ENCODE measurements at places on chromosomes 5 and 9.

DNA sequence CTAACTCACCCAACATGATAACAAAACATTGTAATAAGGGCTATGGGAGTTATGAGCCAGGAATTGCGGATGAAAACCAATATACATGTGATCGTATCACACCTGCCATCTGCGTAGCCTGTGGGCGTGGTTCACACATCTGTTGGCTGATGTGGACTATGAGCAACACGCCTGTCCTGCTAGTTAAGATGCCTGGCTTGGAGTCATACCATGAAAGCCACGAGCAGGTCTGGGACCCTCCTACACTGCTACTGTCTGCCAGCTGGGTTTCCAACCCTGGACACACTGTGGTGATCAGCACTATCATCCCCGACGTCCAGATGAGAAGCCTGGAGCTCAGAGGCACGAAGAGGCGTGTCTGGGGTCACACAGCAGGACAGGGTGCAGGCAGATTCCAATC is 40.2 kb downstream of the STK10 start:
- no peak for DNase-seq

GRCh38 chr5:152900332-152900731 is 495.3 kb upstream of the NMUR2 start:
- no peak for DNase-seq

GRCh38 chr5:156328766-156329165 is 1.8 kb downstream of the SGCD start:
- no peak for DNase-seq

- DNase-seq = no peak
These were observed 14.5 kb downstream of the TLR4 start for GRCh38 chr9:117718701-117719100.

GRCh38 chr5:96616801-96617200 is 45.4 kb upstream of the CAST start:
- DNase-seq = no peak

GRCh38 chr9:86075132-86076109 is 23.9 kb downstream of the GOLM1 start:
- no peak for DNase-seq

DNA sequence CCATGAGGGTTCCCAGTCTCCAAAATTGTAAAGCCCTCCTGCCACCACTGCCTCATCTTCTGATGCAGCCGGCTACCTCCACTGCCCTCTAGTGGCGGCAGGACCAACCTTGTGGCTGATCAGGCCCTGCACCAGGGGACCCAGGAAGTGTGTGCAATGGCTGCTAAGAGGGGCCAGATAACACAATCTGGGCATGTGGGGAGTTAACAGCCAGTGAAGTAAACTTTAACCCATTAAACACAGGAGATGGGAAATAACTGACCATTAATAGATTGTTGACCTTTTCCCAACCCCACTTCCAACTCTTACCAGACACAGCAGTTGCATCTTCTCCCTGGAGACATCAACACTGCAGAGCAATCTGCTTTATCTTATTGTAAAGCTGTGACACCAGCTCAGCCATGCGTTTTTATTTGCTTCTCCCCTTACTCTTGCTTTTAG is 63.3 kb downstream of the FREM1 start:
- peak; percentile 79 for DNase-seq

DNA sequence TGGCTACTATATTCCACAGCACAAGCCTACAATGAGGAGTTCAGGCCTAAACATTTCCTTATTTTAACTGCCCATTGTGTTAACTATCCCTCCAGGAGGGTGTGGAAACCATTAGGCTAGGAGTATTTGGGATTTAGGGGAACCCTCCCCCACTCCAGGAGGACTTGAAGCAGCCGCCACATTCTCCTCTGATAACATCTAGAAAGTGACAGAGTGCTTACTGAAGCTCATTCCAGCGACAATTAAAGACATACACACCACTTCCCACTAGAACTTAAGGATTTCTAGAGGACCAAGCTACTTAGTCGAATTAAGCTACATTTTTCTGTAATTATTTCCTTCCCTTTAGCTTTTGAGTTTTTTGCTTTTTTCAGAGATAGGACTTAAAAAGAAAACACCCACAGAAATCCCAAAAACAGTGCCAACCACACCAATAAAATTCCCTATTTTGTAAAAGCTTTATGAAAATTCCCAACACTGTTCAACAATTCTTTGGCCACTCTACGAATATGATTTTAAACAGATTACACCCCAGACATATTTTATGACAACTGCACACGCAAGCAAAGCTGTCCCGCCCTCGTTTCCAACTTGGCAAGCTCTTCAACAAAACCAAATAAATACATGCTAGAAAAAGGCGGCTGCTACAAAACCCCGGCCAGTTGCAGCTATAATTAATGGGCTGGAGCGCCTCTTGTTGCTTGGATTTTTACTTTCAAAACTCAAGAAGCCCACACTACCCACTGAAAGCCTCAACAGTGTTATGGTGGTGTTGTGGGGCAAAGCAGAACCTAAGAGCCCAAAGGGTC is 4.5 kb downstream of the ROR2 start:
- no peak for DNase-seq

GRCh38 chr5:168319774-168320173 is 28.3 kb downstream of the WWC1 start:
- no peak for DNase-seq

DNA sequence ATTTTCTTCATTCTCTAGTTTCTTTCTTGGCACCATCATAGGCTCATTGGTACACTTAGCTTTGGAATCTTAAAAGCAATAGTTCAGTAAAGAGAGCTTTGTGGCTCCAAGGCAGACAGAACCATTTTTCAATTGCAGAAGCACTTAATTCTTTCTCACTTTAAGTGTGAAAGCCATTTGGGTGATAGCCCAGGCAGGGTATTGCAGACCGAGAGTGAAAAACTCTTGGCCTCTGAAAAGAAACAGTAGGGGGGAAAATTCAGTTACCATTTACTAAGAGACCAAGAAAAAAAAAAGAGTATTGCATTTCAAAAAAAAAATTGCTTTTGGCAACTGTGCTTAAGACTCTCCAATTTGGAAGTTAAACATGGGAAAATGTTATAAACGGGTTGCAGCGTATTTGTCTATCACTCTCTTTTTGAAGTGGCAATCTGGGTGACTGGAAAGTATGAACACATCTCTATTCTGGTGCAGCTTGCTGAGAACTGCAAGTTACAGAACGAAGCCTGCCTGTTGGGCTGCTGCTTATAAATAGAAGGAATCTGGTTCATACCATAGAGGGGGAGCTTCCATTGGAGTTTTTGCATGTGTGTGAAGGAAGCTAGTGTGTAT is 170.5 kb downstream of the TLE4 start:
- no peak for DNase-seq

Data from NAMALWA (cell line).